Breast epithelium (tissue), 4 donors: ENCODE measurements at places on chromosomes 13 and 19.

DNA sequence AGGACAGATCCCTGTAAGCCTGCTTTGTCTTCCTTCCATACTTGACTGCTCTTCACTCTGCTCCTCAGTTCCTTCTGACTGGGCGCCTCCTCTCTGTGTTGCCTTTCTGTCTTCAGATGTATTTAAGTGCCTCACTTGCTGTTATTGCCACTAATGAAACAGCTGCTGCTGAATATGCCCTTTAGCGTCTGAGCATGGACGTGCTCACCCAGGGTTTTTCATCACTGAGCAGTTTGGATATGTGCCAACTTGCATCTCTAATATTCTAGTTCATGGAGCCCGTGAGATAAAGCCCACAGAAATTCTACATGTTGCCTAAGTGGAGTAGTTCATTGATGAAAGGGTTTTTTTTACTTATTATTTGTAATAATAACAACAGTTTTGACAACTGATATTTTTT lies 198.2 kb downstream of the MYO16 start:
- no peaks in the 10 kb centered on the region for H3K27me3 ChIP-seq
- no peaks in the 10 kb centered on the region for H3K36me3 ChIP-seq
- H3K27ac ChIP-seq: no peak overlapping the region
- H3K4me1 ChIP-seq: no peaks in the 10 kb centered on the region
- no peak overlapping the region for H3K4me3 ChIP-seq

DNA sequence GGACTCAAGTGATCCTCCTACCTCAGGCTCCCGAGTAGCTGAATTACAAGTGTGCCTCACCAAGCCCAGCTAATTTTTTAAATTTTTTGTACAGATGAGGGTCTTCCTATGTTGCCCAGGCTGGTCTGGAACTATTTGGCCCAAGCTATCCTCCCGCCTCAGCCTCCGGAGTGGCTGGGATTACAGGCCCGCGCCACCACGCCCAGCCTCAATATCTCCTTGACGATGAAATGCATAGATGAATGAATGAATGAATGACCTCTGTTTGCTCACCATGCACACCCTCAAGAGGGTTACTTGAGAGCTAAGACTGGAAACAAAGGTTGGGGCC lies 14.9 kb upstream of the AP1M2 start:
- no peaks in the 10 kb centered on the region for H3K36me3 ChIP-seq
- peak overlapping the region; percentile 92 for H3K4me3 ChIP-seq
- no peaks in the 10 kb centered on the region for H3K27me3 ChIP-seq
- peaks cover 11% of the 10 kb centered on the region for H3K4me1 ChIP-seq

DNA sequence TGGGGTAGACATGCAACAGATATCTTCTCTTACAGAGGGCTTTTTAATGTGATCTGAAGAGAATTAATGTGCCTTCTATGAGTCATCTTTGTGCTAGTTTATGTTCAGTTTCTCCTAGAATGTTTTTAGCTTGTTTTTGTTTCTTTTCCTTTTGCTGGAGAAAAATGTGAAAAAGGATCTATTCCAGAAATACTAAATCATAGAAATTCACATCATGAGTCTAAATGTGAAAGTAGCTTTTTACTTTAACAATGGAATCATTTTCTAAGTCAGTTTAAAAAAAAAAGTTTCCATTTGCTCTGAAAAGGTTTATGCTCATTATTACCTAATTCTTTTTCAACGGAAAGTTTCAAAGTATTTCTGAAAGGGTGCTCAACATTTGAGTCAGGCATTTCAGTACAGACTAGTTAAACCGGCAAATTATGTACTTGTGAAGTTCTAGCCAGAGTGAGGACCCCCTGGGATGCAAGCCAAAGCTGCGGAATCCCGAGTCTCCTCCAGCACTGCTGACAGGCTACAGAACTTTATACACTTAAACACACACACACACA lies 72.9 kb downstream of the SPATA13 start:
- no peak overlapping the region for H3K4me3 ChIP-seq
- no peak overlapping the region for H3K27ac ChIP-seq
- no peaks in the 10 kb centered on the region for H3K36me3 ChIP-seq
- H3K4me1 ChIP-seq: no peaks in the 10 kb centered on the region
- H3K27me3 ChIP-seq: no peaks in the 10 kb centered on the region
- DNase-seq: no peak

GRCh38 chr13:40113643-40114304 lies 458.3 kb downstream of the COG6 start:
- no peak overlapping the region for H3K4me3 ChIP-seq
- no peaks in the 10 kb centered on the region for H3K36me3 ChIP-seq
- no peak for DNase-seq
- no peaks in the 10 kb centered on the region for H3K27me3 ChIP-seq

- H3K27me3 ChIP-seq: no peaks in the 10 kb centered on the region
- H3K4me3 ChIP-seq: no peak overlapping the region
- no peaks in the 10 kb centered on the region for H3K36me3 ChIP-seq
- H3K27ac ChIP-seq: peak overlapping the region; percentile 73
Observed at GRCh38 chr19:42303101-42303464, 659 bp upstream of the PAFAH1B3 start.

DNA sequence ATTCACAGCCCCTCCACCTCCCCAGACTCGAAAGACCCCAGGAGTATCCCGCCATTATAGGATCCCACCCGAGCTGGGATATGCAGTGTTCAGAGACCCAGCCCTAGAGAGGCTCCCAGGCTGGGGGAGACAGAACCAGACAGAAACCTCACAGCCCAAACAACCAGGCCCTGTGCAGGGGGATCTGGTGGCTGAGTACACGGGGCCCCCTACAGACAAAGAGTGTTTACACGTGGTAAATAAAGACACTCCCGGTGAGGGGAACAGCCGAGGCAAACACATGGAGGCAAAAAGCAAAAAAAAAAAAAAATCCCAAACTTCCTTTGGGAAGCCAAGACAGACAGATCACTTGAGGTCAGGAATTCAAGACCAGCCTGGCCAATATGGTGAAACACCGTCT lies 25.1 kb downstream of the TINCR start:
- H3K36me3 ChIP-seq: no peaks in the 10 kb centered on the region
- no peaks in the 10 kb centered on the region for H3K4me1 ChIP-seq
- H3K27me3 ChIP-seq: no peaks in the 10 kb centered on the region
- H3K4me3 ChIP-seq: no peak overlapping the region
- DNase-seq: no peak

DNA sequence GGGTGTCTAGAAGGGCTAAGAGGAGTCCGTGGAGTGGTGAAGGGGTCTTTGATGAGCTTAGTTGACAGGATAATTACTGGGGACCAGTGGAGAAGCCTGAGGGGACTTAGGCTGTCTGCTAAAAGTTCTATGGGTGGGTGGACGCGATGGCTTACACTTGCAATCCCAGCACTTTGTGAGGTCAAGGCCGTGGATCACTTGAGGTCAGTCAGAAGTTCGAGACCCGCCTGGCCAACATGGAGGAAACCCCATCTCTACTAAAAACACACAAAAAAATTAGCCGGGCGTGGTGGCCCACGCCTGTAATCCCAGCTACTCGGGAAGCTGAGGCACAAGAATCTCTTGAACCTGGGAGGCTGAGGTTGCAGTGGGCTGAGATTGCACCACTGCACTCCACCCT lies 2.8 kb upstream of the GSK3A start:
- H3K27me3 ChIP-seq: no peaks in the 10 kb centered on the region
- no peaks in the 10 kb centered on the region for H3K36me3 ChIP-seq
- peak overlapping the region; percentile 97 for H3K27ac ChIP-seq
- peaks cover 4% of the 10 kb centered on the region for H3K4me1 ChIP-seq
- DNase-seq: no peak
- peak overlapping the region; percentile 92 for H3K4me3 ChIP-seq

DNA sequence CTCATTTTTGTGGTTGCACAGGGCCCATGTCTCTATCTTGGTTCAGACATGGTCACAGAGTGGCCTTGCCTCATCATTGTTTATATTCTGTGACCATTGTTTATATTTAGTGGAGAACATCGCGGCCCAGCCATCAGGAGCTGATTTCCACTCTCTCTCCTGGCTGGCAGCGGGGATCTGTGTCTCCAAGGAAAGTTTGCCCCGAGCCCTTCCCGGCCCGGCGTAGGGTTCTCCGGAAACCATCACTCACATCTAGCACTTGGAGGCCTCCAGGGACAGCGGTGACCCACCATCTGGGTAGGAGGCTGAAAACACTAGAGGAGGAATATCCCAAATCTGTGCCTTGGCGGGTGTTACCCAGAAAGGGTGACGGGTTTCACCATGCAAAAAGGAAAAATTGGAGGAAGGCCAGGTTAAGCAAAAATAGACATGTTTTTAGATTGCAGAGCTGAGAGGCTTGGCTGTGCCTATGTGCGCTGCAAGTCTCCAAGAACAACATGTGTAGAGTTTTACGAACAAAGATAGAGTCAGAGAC lies 726 bp upstream of the ZNF358 start:
- no peaks in the 10 kb centered on the region for H3K4me1 ChIP-seq
- peaks cover 8% of the 10 kb centered on the region for H3K36me3 ChIP-seq
- H3K27ac ChIP-seq: peak overlapping the region; percentile 96
- no peaks in the 10 kb centered on the region for H3K27me3 ChIP-seq
- peak overlapping the region; percentile 64 for H3K4me3 ChIP-seq

DNA sequence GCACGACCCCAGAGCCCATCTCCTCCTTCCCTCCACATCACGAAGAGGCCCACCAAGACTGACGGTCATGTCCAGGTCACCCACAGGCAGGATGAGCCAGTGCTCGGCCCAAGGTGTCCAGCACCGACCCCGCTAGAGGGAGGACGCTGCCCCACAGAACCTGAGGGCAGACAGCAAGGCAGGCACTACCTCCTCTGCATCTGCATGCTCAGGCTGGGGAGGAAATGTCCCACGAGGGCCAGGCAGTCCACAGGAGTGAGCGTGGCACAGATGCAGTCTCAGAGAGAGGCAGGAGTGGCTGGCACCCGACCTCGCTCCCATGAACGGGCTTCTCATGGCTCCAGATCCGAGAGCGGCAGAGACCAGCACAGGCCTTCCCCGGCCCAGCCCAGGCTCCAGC lies 133.2 kb downstream of the TUBA3C start:
- H3K36me3 ChIP-seq: no peaks in the 10 kb centered on the region
- H3K4me3 ChIP-seq: no peak overlapping the region
- no peaks in the 10 kb centered on the region for H3K27me3 ChIP-seq
- H3K4me1 ChIP-seq: no peaks in the 10 kb centered on the region

DNA sequence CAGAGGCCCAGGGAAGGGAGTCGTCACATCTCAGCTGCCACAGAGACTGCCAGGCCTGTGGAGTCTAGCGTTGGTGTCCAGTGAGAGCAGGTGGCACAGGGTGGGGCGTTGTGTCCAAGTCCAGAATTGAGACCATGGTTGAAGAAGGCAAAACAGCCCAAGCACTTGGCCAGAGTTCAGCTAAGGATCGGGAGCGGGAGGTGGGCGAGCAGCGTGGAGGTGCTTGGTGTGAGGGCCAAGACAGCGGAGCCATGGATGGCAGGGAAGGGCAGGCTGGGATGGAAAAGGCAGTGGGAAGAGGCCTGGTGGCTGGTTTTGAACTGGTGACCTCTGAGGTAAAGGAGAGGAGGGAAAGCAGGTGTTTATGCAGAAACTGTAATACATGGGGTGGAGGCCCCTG lies 8.0 kb downstream of the IGFLR1 start:
- no peak overlapping the region for H3K4me3 ChIP-seq
- H3K4me1 ChIP-seq: no peaks in the 10 kb centered on the region
- H3K27me3 ChIP-seq: no peaks in the 10 kb centered on the region

DNA sequence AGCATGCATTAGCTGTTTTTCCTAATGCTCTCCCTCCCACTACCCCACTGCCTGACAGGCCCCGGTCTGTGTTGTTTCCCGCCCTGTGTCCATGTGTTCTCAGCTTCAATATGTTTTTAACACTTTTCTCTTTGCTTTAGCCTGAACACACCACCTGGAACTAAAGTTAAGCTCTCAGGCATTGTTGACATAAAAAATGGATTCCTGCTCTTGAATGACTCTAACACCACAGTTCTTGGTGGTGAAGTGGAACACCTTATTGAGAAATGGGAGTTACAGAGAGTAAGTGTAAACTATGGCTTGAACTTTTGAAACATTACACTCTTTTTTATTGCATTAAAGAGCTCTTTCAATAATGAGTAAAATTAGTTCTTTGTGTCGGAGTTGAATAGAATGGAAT lies 70.1 kb downstream of the TDRD3 start:
- no peak overlapping the region for H3K4me3 ChIP-seq
- H3K27ac ChIP-seq: no peak overlapping the region
- DNase-seq: no peak
- H3K4me1 ChIP-seq: no peaks in the 10 kb centered on the region
- H3K36me3 ChIP-seq: no peaks in the 10 kb centered on the region
- no peaks in the 10 kb centered on the region for H3K27me3 ChIP-seq

GRCh38 chr13:79663435-79663834 lies 182.5 kb downstream of the NDFIP2 start:
- H3K4me3 ChIP-seq: no peak overlapping the region
- no peak overlapping the region for H3K27ac ChIP-seq
- no peaks in the 10 kb centered on the region for H3K4me1 ChIP-seq
- no peaks in the 10 kb centered on the region for H3K36me3 ChIP-seq

DNA sequence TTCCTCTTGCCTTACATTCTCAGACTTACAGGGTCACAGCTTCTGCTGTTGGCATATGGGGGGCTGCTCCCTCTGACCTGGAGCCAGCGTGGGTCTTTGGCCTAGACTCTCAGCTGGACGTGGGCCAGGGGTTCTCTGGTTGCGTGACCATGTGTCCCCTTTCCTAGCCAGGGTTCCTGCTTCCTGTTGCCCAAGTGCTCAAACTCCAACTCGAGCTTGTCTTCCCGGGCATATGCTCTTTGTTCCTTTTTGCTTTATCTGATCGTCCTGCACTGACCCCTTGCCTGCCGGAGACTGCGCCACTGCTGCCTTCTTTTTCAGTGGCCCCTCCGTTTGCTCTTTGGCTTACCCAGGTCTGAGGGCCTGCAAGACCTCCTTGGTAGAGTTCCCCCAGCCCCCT lies 25.3 kb upstream of the GPR183 start:
- H3K27ac ChIP-seq: no peak overlapping the region
- no peak for DNase-seq
- H3K27me3 ChIP-seq: no peaks in the 10 kb centered on the region
- H3K36me3 ChIP-seq: no peaks in the 10 kb centered on the region

DNA sequence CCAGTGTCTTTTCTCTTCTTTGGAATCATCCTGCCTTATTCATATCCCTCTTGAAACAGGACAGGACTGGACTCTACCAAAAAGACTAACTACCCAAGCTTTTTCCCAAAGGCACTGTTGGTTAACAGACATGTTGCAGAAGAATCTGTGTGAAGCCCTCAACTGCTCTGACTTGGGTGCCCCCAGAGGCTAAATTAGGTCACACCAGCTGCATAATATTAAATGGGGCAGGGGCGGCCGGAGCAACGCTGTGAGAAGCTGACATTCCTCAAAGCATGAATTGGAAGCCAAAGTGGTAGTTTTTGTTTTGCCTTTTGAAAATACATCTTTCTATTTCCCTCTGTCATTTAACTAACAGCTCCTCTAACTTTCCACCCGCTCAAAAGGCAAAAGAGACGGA lies 185.9 kb downstream of the LHFPL6 start:
- DNase-seq: no peak
- H3K27me3 ChIP-seq: no peaks in the 10 kb centered on the region
- H3K27ac ChIP-seq: no peak overlapping the region
- peaks cover 3% of the 10 kb centered on the region for H3K4me1 ChIP-seq
- no peak overlapping the region for H3K4me3 ChIP-seq

GRCh38 chr13:48542581-48543341 lies 9.9 kb upstream of the RCBTB2 start:
- peak overlapping the region; percentile 4 for H3K4me3 ChIP-seq
- no peaks in the 10 kb centered on the region for H3K36me3 ChIP-seq
- DNase-seq: peak; percentile 24
- peak overlapping the region; percentile 66 for H3K27ac ChIP-seq
- no peaks in the 10 kb centered on the region for H3K27me3 ChIP-seq

GRCh38 chr19:5985098-5985783 lies 7.3 kb upstream of the RANBP3 start:
- no peaks in the 10 kb centered on the region for H3K4me1 ChIP-seq
- no peak overlapping the region for H3K4me3 ChIP-seq
- no peak overlapping the region for H3K27ac ChIP-seq
